ENCODE measurements at places on chromosomes 2 and 18.

GRCh38 chr18:29512203-29512602 is 1335.3 kb upstream of the CDH2 start:
- DNase-seq, result no peak

DNA sequence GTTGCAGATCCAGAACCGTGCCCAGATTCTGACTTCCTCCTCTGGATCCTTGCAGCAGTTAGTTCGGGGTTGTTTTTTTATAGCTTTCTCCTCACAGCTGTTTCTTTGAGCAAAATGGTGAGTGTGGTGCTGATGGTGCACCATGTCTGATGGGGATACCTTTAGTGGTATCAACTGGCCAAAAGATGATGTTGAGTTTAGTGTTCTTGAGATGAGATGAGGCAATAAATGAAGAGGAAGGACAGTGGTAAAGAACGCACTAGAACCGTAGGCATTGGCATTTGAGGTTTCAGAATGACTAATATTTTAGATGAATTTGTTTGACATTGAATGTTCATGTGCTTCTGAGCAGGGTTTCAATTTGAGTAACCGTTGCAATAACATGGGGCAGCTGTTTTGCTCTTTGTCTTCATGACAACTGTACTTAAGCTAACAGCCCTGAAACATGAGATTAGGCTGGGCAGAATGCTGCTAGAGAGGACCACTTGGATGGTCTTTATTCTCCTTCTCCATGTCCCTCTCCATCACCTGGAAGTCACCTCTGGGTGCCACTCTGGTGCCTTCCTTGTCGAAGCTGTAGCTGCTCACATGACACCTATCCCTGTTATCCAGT is 3.9 kb downstream of the CTLA4 start:
- no peak for DNase-seq

GRCh38 chr2:33047939-33048338 is 101.2 kb downstream of the LTBP1 start:
- DNase-seq, result no peak

GRCh38 chr2:146251328-146251727 is 1593.5 kb upstream of the ACVR2A start:
- no peak for DNase-seq

GRCh38 chr2:55109219-55109891 is 59.1 kb upstream of the RTN4 start:
- DNase-seq, result no peak

GRCh38 chr18:11751341-11752115 is 62.5 kb downstream of the GNAL start:
- no peak for DNase-seq

DNA sequence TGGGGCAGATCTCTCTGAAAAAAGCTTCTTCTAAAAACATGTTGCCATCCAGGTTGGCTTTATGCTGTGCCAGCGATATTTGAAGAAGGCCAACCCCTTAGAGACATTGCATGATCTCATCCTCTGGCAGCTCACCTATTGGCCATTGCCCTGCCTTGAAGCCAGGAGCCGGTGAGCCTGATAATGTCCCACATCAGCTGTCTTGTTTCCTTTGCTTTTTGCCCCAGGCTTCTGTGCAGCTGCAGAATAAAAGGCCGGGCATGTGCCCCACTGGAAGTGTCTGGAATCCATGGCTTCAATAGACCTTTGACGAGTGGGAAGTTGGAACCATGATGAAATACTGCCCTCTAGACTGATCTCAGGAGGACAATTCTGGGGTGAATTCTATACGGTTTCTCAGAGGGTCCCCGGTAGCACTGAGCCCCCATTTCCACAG is 523.5 kb upstream of the ZEB2 start:
- no peak for DNase-seq

GRCh38 chr2:74887960-74888700 is 54.2 kb downstream of the HK2 start:
- DNase-seq, result no peak

- DNase-seq, result peak; percentile 43
Measured at GRCh38 chr2:39119732-39120520, 925 bp downstream of the SOS1 start.

- DNase-seq, result peak; percentile 4
Measured at GRCh38 chr2:173149491-173149890, 73.8 kb downstream of the MAP3K20 start.

- no peak for DNase-seq
Measured at GRCh38 chr18:50558157-50558556, 1.7 kb upstream of the MAPK4 start.

DNA sequence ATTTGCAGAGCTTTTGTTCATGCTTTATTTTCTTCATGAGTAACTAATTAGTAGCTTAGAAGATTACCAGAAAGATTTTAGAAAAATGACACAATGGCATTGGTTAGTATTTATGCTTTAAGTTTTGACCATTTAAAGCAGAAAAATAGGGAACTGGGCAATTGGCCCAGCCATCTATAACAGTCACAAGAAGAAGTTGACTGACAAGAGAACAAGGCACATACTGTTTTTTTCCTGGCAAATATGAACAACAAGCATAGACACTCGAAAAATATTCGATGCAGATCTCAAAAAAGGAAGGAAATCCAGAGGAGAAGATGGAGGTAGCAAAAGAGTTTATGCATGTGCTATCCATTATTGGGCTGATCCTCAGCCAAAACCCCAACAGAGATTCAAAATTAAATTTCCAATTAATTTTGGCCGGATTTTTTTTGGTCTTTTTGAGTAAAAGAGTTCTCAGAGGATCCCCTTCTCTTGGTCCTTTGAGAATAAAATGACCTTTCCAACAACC is 200.8 kb upstream of the SLC35G4 start:
- DNase-seq, result no peak

- no peak for DNase-seq
Measured at GRCh38 chr2:221572821-221573429, 821 bp upstream of the EPHA4 start.

GRCh38 chr2:226183033-226183432 is 616.6 kb downstream of the IRS1 start:
- DNase-seq, result no peak

All from stimulated activated CD8-positive, alpha-beta memory T cell treated with anti-CD3 and anti-CD28 coated beads, Interleukin-15, amount 100 ng/mL, for 24 hours (primary cell).